NCI-H187 treated with DMSO at 0.1 percent for 48 hours (cell line): ENCODE measurements at places on chromosomes 1 and 21.

- no peak for DNase-seq
Observed at GRCh38 chr1:176164014-176164678, 42.9 kb downstream of the COP1 start.

GRCh38 chr1:9871707-9872425 is 38.2 kb downstream of the CTNNBIP1 start:
- no peak for DNase-seq

DNA sequence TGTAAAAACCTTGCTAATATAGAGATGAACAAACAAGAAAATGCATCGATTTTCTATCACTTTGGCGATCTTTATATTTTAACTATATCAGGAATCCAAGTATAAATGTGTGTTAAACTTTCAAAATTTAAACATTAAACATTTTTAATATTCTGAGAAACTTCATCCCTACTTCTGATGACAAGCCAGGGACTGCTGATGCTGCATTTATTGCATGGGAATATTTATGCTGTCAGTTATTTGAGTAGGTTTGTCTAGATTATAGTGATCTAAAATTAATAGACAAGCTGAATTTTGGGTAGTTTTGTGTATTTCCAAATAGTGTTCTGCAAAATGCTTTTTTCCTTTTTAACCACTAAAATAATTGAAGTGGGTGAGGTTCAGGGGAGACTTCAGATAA is 175.3 kb downstream of the LEPR start:
- no peak for DNase-seq

GRCh38 chr1:3042481-3042880 is 21.2 kb downstream of the ACTRT2 start:
- no peak for DNase-seq

- no peak for DNase-seq
Observed at GRCh38 chr1:7042322-7043190, 257.3 kb downstream of the CAMTA1 start.

DNA sequence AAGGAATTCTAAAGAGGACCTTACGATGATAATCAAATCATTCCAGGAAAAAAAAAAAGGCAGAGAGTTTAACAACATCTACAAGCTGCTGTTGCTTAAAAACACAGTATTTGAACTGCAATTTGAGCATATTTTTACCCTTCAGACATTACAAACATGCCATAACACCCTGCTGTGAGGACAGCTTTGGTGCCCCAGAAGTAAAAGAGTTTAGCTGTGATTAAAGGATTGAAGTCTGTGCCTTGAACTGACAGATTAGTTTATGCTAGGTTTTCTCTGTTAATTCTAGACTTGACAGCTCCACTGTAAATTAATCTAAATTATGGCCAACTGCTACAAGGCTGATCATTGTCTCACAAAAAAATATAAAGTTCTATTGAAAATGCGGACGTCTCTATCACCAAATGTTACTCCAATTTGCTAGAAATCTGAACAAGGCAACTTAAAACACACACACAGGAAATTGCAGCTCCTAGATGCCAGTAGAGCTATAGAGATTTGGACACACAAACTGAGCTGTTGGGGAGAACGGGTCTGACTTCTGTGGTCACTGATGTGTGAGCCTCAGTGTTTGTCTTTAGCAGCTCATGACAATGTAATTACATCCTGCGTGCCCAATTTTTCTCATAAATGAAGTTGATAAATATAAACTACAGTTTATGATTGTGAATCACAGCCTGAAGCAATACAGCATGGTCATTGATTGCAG is 217.9 kb downstream of the NTNG1 start:
- no peak for DNase-seq

DNA sequence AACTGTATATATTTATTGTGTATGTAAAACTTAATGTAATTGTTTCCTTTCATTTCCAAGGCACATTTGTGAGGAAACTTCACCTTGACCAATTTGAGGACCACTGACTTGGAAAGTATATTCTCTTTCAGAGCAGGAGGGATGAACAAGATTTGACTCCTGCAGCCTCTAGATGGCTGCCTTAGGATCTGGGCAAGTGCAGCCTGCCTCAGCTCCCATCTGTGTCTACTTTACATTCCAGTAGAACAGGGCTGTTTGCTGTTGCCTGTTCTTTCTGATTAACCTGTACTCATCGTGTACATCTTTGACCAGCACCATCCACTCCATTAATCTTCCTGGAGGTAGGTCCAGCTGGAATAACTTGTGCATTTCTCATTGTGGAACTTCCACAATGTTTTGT is 312.8 kb downstream of the HLX start:
- no peak for DNase-seq

DNA sequence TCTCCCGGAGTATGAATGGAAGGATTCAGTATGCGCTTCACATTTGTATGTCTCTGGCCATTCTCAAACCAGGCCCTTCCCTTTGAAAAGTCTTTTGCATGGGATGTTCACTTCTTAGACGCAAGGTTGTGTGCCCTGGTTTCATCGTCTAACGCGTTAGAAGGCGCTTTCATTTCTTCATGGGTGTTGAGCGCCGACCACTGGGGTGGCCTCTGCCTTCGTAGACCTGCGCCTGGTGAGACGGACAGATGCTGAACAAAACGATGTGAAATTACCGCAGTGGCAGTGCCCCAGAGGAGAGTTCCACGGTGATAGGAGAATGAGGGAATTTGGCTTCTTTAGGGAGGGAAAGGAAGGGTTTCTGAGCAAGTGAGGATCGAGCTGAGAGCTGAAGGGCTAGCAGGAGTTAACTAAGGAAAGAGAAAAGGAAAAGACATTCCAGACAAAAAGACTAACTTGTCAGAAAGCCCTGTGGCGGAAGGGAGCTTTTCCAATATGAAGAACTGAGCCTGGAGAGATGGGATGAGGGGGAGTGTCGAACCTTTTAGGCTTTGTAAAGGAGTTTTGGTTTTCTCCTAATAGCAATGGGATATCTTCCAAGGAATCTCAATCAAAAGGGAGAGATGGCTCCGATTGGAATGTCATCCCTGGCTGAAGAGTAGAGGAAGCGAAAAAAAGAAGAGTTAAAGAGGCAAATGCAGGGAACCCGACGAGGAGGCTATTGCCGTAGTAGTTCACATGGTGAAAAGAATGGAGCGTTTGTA is 951 bp downstream of the GGPS1 start:
- no peak for DNase-seq

DNA sequence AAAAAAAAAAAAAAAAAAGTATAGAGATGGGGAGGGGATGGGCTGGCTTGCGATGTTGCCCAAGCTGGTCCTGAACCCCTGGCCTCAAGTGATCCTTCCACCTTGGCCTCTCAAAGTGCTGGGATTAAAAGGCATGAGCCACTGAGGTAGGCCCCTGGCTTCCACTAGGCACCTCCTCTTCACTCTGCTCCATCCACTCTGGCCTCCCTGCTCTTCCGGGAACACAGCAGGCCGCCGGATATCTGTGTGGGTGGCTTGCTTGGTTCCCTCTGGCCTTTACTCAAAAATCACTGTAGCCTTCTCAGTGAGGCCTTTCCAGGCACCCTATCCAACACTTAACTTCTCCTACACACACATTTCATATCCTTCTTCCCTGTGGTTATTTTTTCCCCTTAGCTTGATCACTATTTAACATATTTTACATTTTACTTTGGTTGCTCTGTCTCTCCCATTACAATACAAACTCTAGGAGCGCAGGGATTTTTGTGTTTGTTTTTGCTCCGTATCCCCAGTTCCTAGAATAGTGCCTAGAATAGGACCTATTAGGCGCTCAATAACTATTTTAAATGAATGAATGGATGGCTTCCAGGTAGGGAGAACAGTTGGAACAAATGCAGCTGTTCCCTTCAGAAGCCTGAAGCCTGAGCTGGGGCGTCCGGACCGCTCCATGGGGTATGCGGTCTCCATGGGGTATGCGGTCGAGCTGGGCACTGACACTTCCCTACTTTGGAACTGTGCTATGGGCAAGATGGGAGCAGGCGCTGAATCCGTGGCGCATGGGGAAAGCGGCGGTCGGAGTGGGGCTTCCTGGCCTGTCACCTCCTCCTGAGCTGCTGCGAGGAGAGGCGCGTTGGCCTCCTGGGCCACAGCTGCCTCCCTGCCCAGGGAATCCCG is 46.7 kb downstream of the H3-3A start:
- no peak for DNase-seq

DNA sequence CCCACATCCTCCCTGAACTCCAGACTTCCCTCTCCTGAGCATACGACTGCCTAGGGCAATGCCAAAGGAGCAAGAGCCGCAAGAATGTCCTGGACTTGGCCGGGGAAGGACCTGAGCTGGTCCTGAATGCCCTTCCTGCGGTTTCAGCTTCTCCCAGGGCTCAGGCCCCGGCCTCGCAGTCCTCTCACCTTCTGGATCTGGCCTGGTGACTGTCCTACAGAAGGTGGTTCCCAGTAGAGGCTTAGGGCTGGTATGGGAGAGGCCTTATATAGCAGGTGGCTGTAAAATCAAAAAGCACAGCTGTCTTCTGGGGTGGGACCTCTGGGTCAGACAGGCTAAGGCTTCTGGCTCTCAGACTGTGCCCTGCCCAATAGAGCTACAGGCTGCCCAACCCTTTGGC is at the start of gene LYPD8:
Gene LYPD8, minus strand, starts transcription at position 243 of the 400 bp plus-strand sequence. CDS start 4,678 bp downstream, outside the sequence.
- DNase-seq = no peak

DNA sequence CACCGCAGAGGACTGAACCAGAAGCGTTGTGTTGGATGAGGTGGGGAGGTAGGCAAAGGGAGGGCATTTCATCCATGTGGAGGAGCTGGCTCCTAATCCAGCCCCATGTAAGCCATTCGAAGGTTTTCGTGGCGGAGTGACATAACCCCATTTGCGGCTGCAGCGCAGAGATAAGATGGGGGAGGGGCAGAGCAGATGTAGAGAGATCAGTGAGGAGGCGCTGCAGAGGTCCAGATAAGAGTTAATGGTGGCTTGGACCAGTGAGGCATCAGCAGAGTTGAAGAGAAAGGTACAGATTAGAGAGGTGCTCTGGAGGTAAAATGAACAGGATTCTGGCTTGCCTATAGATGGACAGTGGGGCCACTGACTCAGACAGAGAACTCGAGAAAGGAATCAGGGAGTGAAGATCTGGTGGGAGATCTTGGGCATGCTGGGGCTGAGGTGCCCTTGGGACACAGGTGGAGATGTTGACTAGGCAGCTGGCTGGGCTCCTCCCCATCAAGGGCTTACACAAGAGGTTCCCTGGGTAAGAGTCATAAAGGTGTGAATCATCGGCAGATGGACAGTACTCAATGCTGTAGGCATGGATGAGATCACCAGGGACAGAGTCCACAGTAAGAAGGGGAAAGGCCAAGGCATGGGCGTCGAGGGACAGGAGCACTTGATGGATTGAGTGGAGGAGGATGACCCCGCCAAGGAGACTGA is 7.8 kb upstream of the PTPRF start:
- DNase-seq = no peak

GRCh38 chr1:11787251-11787803 is 18.4 kb downstream of the MTHFR start:
- DNase-seq = no peak

DNA sequence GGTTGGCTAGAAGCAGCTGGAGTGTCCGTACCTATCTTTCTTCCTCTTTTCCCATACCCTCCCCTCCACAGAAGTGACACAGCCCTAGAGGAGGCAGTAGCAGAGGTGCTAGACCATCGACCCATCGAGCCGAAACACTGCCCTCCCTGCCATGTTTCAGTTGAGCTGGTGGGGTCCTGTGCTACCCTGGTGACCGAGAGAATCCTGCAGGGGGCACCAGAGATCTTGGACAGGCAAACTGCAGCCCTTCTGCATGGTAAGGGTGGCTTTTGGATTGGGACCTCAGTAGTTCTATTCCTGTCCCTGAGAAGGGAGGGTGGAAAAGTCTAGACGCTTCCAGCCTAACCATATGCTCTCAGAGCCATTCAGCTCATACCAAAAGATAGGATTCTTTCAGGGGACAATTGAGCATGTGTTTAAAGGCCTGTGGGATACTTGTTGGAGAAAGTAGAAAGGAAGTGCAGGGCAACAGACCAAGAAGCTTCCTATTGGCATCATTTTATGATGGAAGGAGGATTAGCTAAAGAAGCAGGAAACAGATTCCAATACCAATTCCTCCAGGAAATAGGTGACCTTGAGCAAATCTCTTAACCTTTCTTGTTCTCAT is 11.7 kb upstream of the BNIPL start:
- peak; percentile 33 for DNase-seq

- DNase-seq = no peak
Observed at GRCh38 chr1:36231191-36231590, 6.9 kb downstream of the THRAP3 start.

- DNase-seq = no peak
Observed at GRCh38 chr1:8217809-8218208, 100.1 kb upstream of the SLC45A1 start.
